ENCODE measurements at places on chromosomes 11 and 22.

DNA sequence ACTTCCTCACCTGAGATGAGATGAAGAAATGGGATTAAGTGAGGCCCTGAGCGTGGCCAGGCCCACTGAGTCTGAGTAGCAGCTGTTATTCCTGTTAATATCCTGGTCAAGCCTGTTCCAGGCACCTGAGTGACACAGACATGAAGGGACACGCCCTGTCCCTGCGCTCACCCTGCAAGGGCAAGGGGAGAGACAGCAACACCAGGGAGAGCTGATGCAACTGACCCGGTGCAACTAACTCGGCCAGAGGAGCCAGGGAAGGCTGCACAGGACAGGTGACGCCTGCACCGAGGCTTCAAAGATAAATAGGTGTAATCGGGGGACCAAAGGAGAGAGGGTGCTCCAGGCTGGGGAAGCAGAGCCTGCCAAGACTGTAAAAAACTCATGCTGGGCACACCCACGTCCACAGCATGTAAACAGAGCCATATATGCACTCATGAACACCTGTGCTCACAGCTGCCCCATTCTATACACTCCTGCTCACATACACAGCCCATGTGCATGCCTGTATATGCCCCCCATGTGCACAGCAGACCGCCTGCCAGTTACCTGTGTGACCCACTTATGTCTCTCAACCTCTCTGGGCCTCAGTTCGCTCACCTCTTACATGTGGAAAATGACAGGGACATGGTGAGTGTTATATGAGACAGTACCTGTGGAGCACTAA lies 22.8 kb upstream of the GCAT start:
- no peak for DNase-seq

GRCh38 chr22:18905540-18906409 lies at the start of gene DGCR6:
TSS of gene DGCR6 (plus strand) at chr22:18906320. CDS start at chr22:18906375, 55 bp downstream.
- DNase-seq, result no peak

- DNase-seq, result no peak
Measured at GRCh38 chr11:12091956-12092558, 18.3 kb upstream of the MICAL2 start.

DNA sequence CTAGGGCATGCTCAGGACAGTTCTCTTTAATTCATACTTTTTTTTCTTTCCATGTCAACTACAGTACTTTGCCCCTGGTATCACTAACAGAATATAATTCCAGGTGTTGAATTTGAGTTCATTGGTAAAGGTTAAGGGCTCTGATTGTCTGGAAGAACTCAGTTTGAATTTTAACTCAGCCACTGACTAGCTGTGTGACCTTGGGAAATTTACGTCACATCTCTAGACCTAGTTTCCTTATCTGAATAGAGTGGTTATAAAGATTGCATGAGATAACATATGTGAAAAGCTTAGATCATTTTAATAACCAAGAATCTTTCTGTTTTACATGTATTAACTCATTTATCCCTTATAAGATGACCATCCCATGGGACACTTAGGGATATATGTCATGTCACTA lies 15.8 kb upstream of the ZC3H12C start:
- DNase-seq, result no peak

DNA sequence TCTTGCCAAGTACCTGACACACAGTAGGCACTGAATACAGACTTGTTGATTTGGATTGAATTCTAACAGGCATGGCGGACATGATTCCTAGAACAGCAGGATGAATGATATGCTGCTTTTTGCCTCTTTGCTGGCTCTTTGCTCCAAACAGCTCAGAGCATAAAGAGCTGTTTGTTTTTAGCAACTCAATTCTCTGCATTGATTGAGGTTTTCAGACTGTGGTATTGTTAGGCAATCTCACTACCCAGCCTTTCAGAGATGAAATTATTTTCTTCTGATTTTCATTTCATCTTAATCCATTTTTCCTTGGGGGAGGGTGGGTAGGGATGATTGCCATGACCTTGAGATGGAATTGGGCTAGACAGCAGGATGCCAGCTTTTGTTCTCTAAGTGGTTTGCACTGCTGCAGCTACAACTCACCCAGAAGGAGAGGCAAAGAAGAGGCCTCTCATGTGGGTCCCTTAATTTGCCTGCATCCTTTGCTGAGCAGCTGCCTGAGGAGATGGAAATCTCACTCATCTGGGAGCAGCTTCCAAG lies 20.5 kb downstream of the COA4 start:
- no peak for DNase-seq

DNA sequence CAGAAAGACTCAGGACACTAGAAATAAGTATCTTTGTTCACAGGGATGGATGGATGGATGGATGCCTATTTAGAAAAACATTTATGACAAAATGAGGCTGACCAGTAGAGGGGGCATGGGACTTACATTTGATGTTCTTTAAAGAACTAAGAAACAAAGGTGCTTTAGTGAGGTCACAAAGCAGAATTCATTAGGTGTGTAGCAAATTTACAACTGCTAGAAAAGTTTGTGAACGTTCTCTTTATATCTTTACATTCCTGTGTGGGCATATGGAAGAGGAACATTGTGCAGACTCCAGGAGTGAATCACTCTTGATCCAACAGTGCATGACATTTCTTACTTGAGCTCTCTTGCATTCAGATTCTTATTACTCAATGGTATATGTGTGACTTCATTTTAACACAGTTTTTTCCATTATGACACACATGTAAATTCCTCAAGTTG lies 15.8 kb upstream of the SIK2 start:
- peak; percentile 58 for DNase-seq

DNA sequence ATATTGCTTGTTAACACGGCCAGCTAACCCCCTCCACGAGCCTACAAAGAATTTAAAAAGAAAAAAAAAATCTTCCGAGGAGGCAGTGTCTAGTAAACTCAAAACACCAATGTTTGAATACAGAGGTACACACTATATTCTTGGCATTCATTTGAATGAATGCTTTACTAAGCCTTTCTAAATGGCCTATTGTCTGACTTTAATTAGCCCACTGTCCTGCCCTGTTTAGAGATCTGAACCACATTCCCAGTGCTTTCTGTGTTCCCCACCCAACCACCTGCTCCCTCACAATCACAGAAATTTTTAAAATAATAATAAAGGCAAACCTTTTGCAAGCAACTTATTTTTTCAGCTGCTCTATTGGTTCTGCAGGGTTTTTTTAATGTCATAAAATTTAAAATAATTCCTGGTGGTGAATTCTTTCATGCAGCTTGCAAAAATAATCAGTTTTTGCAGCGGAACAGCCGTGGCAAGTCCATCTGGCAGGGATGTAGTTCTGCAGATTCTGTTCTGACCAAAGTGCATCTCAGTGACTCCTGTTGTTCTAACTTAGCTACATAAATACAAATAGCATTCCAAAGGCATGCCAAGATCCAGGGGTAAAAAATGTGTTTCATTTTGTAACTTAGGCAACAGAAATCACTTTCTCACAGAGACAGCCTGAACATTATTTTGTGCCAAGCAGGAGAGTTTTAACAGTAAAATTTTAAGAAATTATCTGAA lies 23.8 kb downstream of the POU2AF2 start:
- no peak for DNase-seq

DNA sequence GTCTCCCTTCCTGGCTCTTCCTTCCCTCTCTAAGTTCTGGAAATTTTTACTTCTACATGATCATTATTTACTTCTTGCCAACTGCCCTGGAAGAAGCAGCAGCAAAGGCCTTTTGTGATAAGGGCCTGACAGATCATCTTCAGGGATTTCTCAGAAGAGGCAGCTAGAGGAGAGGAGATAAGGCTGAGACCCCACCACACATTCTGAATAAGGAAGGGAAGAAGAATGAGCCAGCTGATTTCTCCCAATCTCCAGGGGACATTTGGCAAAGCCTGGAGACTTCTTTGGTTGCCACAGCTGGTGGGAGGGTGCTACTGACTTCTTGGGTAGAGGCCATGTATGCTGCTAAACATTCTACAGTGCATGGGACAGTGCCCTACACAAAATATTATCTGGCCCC lies 122.4 kb upstream of the OR9Q1 start:
- no peak for DNase-seq

DNA sequence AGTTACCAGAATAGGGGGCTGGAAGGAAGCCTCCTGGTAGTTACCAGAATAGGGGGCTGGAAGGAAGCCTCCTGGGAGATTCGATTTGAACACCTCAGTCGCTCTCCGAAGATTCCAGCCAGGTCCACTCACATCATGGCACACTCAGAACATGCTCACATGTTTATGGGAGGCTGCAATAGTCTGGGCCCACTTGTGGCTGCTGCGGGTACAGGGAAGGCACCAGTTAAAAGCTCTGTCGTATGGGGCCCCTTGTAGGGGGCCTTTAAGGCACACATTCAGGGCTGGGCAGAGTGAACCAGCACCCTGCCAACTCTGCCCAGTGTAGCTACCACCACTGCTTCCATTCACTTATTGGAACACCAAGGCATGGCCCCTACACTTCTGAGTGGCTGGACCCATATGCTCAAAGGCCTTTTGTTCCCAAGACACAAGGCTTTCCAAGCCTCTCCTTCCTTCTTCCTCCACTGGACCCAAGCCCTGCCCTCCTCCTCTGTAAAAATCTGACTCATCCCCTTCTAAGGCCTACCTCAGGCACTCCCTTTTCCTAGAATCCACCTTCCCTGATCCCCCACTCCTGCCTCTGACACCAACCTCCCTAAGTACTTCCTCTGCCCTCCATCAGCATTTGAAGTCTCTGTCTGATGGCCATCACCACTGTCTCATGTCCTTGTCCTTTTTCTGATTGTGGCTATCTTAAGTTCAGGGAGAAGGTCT lies 28.0 kb downstream of the USP35 start:
- DNase-seq, result no peak

GRCh38 chr11:104329078-104329665 lies 165.2 kb upstream of the PDGFD start:
- no peak for DNase-seq

DNA sequence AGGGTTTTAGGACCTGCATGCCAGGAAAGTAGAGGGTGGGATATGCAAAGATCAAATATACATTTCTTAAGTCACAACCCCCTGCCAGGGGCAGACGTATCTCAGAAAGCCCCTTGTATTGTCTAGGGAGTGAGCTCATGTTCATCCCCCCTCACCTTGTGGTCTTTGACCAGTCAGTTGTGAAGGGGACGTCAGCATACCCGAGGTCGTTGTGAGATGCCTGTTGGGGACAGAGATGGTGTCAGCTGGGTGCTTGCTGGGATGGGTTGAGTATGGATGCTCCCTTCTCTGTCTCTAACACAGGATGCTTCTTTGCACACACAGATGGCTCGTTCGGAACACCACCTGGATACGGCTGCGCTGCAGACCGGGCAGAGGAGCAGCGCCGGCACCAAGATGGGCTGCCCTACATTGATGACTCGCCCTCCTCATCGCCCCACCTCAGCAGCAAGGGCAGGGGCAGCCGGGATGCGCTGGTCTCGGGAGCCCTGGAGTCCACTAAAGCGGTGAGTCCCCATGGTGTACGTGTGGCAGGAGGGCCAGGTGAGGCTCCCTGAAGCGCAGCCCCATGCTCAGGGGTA lies 73.3 kb downstream of the BCR start:
- DNase-seq, result no peak

GRCh38 chr11:19493446-19494213 lies 219.0 kb upstream of the NAV2 start:
- DNase-seq, result no peak

GRCh38 chr11:71477641-71478527 lies 24.9 kb downstream of the NADSYN1 start:
- no peak for DNase-seq

- DNase-seq, result peak; percentile 67
Measured at GRCh38 chr11:35223371-35223796, 84.4 kb downstream of the CD44 start.

DNA sequence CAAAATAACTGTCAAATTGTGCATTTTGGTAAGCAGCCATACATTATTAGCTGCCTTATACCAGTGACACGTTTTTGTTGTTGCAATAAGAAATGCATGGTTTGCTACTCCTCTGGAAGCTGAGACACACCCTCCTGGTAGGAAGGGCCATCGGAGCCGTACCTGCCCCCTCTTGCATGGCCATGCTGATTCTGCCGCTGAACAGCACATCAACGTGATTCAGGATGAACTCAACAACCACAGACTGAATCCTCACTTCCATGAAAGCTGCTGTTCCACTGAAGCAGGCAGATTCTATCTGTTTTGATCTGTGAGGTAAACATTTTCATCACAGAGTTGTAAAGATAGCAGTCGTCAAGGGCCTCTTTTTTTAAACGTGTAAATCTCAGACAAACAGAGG lies 38.6 kb upstream of the TP53AIP1 start:
- no peak for DNase-seq

- DNase-seq, result no peak
Measured at GRCh38 chr11:2143799-2144543, 4.8 kb upstream of the IGF2 start.

GRCh38 chr11:6413791-6414201 lies 5.1 kb downstream of the APBB1 start:
- no peak for DNase-seq

DNA sequence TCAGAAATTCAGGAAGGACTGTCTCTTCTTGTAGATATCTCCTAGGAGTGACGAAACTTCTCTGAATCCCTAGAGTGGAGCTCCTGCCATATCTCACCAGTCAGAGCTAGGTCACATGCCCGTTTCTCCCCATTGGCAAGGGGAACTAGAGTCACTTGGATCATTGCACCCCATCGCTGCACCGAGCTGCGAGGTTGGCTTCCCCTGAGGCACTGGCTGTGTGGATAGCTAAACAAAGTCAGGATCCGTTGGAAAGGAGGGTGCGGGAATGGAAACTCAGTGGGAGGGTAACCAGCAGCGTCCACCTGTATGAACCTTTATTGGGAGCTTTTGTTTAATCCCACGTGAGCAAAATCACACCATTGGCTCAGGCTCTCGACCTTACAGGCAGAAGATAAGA lies 283.8 kb downstream of the BRD1 start:
- no peak for DNase-seq

DNA sequence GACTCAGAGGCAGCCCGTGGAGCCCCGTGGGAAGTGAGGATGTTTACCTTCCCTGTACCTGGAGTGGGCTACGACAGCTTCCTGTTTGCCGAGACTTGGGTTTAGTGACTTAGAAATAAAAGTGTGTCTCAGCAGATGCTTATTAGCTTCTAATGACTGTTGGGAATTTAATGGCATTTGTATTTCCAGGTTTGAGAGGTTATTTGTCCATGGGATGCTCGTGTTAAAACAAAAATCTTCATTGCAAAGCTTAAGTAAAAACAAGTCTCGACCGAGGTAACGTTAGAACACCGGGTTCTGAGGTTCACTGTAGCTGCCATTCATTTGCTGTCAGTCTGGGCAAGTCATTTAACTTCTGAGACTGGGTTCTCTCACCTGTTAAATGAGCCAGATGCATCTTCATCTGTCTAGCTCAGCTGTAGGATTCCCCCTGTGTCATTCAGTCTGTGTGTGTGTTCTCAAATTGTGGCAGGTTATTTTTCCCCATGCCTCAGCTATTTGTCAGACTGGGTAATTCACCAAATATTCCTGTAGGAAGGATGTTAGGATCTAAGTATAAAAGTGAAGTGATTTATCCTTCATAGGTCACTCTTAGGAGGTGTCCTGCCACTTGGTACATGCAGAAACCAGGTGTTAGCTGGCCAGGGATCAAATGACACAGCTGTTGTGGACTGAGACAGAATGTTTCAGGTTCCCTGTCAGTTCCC lies 791 bp downstream of the EI24 start:
- peak; percentile 8 for DNase-seq

GRCh38 chr22:19687561-19688300 lies 26.6 kb upstream of the SEPTIN5 start:
- DNase-seq, result no peak

GRCh38 chr22:46058091-46058420 lies 81.1 kb upstream of the WNT7B start:
- DNase-seq, result peak; percentile 74
